ENCODE measurements at places on chromosomes 1 and 21.

DNA sequence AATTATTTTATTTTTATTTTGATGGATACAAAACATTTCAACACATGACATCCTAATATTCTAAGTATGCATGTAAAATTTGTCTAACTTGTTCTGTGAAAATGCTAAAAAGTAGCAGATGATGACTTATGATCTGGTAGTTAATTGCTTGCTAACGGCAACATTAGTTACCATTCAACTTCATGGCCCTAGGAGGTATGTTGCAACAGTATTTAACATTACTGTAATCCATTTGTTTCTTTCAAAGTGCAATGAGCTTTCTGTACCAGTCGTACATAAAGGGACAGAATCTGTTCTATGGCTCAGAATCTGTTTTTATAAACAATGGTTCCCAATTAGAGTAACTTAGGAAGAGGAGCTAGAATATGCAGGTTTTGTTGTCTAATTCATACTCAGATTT, 91.5 kb upstream of the ZNHIT6 start:
- DNase-seq = no peak

DNA sequence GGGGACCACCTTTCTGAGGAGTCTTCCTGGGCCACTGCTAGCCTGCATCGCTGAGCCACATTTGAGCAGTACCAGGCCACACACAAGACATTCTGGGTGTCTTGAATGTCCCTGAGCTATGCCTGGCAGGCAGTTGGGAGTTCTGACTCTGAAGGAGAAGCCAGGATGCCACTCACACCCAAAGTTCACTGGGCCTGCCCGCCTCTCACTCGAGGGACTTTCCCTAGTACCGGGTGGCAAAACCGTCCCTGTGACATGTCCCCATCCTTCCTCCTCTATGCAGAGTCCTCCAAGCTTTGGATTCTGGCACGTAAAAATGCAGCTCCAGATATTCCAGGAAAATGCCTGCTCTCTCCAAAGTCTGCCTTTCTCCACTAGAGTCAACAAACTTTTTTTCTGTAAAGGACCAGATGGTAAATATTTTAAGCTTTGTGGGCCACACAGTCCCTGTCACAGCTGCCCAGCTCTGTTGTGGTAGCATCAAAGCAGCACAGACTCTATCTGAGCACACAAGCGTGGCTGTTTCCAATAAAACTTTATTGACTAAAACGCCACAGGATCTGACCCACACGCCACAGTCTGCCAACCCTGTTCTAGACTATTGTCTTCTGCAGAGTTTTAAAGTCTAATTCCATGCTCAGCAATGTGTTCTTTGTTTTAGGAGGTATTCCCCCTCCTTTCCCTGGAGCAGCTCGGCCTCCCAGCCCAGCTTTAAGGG, 19.2 kb upstream of the GUCA2B start:
- DNase-seq = no peak

DNA sequence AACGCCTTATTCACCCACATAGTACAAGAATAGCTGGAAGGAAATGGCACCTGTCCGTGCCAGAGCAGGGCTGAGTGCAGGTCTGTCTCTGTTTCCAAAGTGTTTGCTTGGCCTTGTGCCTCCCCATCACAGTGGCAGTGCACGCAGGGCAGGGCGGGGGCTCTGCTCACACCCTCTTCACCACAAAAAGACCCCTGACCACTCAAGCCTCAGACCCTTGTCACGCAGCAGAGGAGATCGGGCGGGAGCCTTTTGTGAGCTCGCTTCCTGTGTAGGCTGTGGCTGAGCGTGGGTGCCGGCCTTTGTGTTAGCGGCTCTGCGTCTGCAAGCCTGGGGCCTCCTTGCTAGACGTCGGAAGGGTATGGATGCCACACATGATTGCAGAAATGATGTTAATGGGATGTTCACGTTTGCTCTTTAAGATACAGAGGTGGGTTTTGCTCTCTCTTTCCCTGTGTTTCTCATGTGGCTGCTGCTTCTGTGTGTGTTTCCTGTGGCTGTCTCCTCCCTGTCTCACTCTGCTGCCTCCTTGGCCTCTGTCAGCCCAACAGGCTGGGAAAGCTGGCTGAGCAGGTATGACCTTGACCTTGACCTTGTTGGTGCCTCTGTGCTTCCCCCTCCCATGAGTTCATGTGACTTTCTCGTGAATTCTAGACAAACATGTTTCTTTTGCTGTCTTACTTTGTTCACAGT, 45.4 kb downstream of the S100B start:
- no peak for DNase-seq

- DNase-seq = no peak
Measured at GRCh38 chr1:54559771-54560231, 11.8 kb downstream of the ACOT11 start.

DNA sequence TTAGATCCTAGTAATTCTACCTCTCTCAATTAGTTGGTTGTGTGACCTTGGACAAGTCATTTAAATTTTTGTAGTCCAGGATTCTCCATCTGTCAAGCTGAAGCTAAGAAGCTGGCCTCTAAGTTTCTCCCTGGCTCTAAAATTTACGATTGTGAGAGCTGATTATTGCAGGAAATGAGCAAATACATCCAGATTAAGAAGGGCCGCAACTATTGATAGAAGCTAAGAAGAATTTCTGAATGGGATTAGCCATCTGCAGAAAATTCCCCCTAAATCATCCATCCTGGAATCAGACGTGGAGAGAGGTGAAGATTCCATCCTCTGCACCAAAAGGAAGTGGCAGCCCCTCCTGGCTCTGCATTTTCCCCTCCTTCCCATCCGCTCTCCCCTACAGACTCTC, 55.0 kb downstream of the HIVEP3 start:
- no peak for DNase-seq

DNA sequence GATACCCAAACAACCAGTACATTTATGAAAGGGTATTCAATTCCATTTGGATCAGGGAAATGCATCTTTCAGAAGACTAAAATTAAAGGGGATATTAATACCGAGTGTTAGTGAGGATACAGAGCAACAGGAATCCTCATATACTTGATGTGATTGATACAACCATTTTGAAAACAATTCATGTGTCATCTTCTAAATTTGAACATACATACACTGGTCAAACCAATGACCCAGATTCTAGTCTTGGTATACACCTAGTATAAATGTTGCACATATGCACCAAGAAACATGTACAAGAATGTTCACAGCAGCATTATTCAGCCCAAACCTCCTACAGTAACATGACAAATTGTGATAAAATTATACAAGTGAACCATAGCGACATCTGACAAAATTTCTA, 58.6 kb downstream of the ZNF644 start:
- DNase-seq = no peak

GRCh38 chr1:55679971-55680370, 464.8 kb upstream of the USP24 start:
- DNase-seq = no peak

GRCh38 chr1:117783606-117784396, 145.6 kb downstream of the GDAP2 start:
- no peak for DNase-seq

DNA sequence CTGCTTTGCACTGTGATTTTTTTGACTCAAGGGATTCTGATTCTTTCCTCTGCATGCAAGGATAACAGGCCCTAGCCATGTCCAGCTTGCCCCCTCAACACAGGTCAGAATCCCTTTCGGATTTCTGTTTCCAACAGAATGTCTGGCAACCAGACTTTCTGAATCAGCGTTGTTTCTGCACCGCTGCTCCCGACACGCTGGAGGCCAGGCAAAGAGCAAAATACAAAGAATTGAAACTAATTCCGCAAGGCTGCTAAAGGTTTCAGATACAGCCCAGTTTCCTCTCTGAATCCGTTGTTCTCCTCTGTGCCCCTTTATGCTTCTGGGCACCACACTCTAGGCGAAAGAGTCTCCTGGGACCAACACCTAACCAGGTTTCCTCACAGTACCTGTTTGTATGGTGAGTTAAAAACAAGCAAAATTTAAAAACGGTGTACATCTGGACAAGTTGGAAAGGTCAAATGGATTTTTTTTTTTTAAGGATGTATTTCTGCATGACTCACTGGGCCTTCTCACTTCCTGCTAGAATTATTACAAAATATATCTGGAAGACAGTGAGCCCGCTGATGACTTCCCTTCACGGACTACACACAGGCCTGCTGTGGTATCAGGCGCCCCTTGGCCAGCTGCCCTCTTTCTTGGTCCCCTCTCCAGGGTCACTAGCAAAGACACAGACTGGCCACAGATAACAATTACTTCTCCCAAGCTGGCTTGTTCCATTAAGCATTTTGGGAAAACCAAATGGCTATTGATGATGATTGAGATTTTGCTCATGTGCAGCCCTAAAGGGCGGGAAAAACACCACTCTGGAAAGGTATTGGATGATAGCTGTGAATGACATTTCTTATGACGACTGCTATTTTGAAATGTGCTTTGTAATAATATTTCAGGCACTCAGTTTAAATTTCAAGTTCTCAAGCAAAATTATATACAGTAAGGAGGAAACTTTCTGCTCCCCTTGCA, 118.3 kb downstream of the TGFB2 start:
- no peak for DNase-seq

- DNase-seq = no peak
Measured at GRCh38 chr1:226215239-226215638, 8.2 kb upstream of the MIXL1 start.

- no peak for DNase-seq
Measured at GRCh38 chr1:110593902-110594301, 12.3 kb downstream of the KCNA2 start.

GRCh38 chr1:33578557-33579448, 106.4 kb downstream of the ZSCAN20 start:
- no peak for DNase-seq

- no peak for DNase-seq
Measured at GRCh38 chr1:87108814-87109411, 194.5 kb downstream of the HS2ST1 start.

- DNase-seq = no peak
Measured at GRCh38 chr1:194644528-194644927, 1458.1 kb upstream of the B3GALT2 start.

GRCh38 chr1:98102345-98103030, 181.7 kb upstream of the DPYD start:
- no peak for DNase-seq

- no peak for DNase-seq
Measured at GRCh38 chr1:215345766-215346165, 221.3 kb upstream of the KCTD3 start.

GRCh38 chr1:78141531-78142231, 95.9 kb downstream of the GIPC2 start:
- DNase-seq = no peak

GRCh38 chr1:179303200-179303785, 9.7 kb downstream of the SOAT1 start:
- DNase-seq = no peak

GRCh38 chr1:217856342-217857034, 225.3 kb downstream of the SPATA17 start:
- no peak for DNase-seq

- no peak for DNase-seq
Measured at GRCh38 chr1:230268371-230269170, 157.6 kb downstream of the PGBD5 start.

DNA sequence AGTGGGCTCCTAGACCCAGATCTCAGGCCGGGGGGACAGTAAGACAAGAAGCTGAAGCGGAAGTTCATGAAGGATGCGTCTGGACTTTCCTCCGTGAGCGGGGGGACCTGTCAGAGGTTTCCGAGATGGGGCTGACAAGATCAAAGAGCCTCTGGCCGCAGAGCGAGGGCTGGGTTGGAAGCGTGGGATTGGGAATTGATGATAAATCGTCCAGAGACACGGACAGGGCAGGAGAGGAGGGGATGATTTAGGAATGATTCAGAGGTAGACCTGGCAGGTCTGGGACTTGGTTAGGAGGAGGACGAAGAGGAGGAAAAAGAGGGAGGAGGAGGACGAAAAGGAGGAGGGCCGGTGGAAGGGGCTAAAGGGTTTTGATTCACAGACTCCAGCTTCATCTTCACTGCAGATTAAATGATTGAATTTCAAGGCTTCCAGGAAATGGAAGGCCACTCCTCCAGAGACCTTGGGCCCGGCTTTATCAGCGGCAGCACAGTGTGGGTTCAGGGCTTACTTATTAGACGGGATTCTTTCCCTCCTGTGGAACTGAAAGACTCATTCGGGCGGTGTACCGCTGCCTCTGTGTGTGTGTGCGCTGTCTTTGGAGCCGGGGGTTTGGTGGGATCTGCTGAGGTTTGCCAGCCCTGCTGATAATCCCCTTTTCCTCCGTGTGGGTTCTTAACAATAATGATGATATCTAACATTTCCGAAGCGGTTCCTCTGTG, 85.7 kb upstream of the SLC45A1 start:
- no peak for DNase-seq

- no peak for DNase-seq
Measured at GRCh38 chr1:15029786-15030185, 123.8 kb upstream of the TMEM51 start.

GRCh38 chr1:236829085-236829484, 34.0 kb downstream of the MTR start:
- DNase-seq = no peak

DNA sequence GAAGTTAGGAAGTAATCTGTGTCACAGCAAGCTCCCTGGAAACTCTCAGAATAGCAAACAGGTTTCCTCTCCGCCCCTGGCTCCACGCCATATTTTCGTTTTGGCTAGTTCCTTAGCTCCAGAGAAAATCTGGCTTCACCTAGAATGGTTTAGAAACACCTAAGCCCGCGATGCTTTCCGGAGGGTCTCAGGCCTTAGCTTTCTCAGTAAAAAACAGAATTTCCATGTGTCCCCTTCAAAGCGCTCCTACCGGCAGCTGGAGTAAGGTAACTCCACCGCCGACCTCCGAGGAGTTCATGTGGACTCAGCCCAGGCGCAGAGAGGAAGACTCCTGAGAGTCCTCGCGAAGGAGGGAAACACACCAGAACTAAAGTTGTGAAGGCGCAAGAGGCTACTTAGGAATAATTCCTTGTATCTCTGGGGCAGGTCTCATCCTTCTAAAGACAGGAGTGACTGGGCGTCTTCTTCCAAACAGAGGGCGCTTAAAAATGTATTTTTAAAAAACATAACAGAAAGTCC, 406 bp downstream of the KIAA0040 start:
- peak; percentile 74 for DNase-seq

DNA sequence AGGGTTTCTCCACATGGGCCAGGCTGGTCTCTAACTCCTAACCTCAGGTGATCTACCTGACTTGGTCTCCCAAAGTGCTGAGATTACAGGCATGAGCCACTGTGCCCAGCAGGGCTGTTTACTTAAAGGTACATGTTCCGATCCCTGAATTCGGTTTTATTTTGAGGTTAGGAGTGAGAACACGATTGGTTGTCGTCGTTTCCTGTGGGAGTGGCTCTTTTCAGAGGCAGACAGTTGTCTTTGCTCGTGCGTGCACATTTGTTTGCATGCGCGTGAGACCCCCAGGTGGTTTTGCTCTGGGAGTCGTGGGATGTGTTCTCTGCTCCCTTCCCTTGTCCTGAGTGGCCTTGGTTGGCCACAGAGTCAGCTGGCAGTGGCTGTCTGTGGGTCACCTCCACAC, 60.2 kb downstream of the SKI start:
- no peak for DNase-seq

DNA sequence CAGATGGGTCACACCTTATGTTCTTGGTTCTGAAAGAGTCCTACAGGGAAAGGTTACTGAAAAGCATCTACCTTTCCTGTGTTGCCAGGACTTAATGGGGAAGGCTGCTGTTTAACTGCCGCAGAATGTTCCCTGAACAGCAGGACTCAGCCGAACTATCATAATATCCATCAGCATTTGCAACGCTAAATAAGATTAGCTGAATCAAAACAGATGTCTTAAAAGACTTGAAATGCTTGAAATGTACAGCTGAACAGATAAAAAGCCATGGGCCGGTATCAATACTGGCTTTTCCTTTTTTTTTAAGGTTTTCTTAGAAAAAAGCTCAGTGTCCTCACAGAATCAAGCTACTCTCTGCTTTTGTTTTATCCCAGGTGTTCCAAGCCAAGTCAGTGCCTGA, 19.7 kb upstream of the ATP13A2 start:
- DNase-seq = no peak
